ENCODE measurements at places on chromosomes 3 and 15.

- DNase-seq, result no peak
Measured at GRCh38 chr15:70074380-70074779, 23.3 kb downstream of the TLE3 start.

DNA sequence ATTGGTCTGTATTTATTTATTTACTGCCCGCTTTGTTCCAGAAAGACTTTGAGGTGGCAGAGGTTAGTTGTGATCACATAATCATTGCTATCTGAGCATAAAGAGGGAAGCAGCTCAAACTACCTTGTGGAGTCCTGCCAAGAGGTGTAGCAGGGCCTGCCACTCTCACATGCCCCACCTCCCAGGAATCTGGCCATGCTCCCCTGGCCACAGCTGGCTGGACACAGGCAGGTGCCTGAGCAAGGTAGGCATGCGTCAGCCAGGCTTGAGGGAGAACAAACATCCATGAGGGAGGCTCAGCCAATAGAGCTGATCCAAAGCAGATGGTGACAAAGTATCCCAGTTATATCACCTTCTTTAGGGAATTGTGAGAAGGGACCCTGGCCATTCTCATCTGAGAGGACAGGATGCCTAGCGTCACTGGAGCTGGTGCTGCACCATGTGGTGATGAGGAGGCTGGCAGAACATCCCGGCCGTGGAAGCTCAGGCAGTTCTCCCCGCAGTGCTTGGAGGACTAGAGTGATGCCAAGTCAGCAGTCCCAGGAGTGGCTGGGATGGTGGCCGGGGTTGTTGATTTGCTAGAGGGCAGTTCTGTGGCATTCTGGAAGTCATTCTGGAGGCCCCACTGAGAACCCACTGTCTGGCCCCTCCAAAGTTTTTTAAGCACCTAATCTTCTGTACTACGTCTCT lies 6.8 kb upstream of the POLG start:
- DNase-seq, result no peak

DNA sequence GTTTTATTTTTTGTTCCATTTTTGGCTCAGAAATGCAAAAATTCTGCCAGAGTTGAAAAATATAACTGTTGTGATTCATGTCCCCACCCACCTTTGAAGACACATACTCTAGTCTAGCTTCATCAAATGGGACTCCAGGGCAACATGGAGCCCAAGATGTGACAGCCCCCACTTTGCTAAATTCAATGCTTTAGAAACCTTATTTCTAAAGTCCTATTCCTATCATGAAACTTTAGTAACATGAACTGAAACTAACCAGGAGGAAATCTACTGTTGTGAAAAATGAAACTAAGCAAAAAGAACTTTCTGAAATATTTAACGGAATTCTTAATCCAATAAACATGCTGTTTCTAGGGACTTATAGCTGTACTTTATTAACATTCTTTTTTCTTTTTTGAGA lies 20.3 kb downstream of the UBP1 start:
- no peak for DNase-seq

DNA sequence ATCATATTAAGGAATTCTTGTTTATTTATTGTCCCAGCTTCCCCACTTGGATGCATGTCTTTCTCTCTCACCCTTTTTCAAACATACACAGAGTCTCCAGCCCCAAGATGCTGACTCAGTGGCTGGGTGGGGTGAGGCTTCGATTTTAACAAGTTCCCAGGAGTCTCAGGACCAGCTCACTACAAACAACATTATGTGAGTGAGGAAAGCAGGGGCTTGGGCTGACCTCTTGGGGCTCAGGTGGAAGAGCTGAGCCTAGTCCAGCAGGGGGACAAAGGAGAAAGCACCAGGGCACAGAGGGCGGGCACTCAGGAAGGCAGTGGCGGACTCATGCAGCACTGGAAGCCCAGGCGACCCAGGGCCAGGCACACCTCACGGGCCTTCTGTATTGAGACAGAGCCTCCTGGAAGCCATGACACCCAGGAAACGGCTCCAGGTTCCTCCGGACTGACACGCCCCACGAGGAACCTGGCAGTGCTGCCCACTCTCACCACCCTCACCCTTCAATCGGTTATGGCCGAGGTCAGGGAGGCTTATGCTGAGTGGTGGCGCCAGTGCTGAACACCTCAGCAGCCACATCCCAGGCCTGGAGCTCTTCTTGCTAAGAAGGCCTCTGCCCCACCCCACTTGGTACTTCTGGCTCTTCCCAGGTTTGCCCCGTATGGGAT lies 97.4 kb downstream of the LRIG1 start:
- no peak for DNase-seq
